ENCODE measurements at places on chromosomes 4 and X.

- DNase-seq, result no peak
Observed at GRCh38 chr4:74366367-74366911, 1.5 kb downstream of the EREG start.

- no peak for DNase-seq
Observed at GRCh38 chr4:2637956-2638552, 101.6 kb downstream of the FAM193A start.

DNA sequence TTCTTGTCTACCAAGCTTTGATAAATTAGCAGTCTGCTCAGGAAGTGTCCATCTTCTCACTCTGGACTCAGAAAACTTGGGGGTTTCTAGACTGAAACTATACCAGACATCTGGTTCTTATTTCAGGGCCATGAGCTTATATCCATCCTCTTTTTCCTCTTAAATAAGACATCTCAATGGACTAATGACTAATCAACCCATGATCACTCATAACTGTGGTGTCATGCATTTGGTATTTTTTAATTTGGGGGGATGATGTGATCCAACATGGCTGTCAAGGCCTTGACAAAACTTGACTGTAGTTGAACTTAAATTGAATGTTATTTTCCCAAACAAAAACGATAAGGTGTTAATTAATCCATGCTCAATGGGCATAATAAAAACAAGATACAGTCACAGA lies 87.8 kb downstream of the GPRASP3 start:
- DNase-seq, result no peak

DNA sequence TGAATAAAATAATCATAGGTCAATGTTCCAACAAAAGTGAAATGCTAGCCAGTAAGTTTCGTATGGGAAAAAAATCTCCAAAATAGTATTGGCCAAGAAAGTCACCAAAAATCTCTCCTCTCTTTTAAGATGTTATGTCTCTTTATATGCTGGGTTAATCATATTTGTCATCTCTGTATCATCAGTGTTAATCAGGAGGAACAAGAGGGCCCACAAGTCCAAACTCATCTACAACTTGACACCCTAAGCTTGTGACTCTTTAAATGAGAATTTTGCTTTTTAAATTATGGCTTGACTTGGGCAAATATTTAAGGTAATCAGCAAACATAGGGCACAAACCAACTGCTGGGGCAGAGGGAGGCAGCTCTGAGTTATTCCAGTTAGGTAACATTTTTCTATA lies 75.5 kb downstream of the AMMECR1 start:
- DNase-seq, result no peak

DNA sequence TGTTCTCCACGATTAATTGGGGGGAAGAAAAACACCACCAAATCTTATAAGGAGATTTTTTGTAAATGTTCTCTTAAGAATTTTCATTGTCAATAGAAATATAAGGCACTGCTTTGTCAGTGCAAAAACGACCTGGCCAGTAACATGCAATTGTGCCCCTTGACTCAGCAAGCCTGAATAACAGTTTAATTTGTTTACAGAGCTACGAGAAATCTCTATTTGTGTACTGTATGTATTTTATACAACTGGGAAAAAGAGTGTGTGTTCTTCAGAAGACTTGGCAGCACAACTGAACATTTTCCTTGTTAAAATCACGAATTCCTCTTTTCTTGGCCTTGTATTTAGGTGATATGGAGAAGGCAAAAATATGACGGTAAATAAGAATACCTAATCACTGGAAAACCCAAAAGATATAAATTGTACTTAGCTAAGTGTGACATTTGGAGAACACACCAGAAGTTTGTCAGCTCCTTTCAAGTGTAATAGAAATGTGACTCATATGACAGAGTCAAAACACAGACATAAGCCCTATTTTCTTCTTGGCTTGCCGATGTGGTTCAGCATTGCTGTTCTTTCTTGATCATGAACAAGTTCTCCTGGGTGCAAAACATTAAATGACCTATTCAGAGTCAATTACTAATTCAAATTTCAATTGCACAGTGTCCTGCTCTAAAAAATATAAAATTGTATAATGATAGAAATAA lies 945.0 kb upstream of the INTU start:
- DNase-seq, result no peak

Data from activated CD4-positive, CD25-positive, alpha-beta regulatory T cell treated with anti-CD3 and anti-CD28 coated beads, Interleukin-2, amount 50 U/mL, for 16 hours (primary cell).